ENCODE measurements at places on chromosomes 5 and 9.

DNA sequence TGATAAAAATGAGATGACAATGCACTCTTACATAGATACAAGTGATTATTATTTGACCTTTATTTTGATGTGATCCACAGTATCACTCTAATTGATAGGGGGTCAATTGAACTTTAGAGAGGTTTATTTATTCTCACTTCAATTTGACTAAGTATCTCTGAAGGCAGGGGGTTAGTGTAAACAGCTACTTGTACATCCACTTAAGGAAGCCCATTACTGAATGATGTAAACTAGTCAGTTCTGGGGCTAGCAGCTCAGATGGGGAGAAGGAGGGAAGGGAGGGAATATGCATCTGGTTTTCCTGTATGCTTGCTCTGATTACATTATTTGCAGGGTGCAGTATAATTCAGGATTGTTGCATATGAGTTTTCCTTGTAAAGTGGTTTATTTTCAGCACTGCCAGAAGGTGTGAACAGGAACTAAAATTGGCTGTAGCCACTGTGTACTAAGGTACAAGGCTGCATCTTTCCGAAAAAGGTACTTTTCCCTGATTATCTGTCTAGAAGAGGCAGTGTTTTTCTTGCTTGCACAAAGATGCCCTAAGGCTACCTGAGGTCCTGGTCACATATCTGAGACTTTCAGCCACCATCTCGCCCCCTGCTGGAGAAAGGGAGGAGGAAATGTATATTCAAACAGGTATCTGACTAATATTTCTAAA is 51.2 kb downstream of the MRPS27 start:
- DNase-seq: peak; percentile 72

GRCh38 chr5:154189819-154190594 is 526 bp upstream of the GALNT10 start:
- peak; percentile 86 for DNase-seq

- no peak for DNase-seq
Observed at GRCh38 chr5:159510282-159510681, 180.0 kb upstream of the IL12B start.

DNA sequence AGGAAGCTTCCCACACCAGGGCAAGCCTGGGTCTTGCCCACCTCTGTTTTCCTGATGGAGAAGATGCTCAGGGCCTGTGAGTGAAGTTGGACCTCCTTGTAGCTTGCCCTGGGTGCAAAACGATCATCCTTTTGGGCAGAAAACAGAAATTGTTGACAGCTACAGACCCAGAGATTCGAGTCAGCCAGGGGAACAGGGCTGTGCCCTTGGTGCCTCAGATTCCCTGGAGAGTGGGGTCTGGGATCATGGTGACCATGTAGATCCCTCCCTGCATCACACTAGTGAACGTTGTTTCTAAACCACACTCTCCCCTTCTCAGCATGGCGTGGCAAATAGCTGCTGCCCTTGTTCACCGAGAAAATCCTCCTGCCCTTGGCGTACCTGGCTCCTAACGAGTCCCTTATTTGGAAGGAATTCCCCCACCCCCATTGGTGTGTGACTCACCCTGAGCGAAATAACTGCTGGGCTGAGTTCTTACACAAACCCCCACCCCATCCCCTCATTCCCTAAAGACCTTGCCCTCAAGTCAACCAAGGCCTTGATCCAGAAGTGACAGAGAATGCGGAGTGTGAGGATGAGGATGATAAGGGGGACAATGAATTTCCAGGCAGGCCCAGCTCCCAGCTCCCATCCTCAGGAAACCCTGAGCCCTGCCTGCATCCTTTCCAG is 1.1 kb upstream of the DCANP1 start:
- no peak for DNase-seq

- DNase-seq: no peak
Observed at GRCh38 chr9:131927091-131927490, 152.6 kb downstream of the MED27 start.

- DNase-seq: no peak
Observed at GRCh38 chr9:21413624-21414023, 4.7 kb downstream of the IFNA8 start.

DNA sequence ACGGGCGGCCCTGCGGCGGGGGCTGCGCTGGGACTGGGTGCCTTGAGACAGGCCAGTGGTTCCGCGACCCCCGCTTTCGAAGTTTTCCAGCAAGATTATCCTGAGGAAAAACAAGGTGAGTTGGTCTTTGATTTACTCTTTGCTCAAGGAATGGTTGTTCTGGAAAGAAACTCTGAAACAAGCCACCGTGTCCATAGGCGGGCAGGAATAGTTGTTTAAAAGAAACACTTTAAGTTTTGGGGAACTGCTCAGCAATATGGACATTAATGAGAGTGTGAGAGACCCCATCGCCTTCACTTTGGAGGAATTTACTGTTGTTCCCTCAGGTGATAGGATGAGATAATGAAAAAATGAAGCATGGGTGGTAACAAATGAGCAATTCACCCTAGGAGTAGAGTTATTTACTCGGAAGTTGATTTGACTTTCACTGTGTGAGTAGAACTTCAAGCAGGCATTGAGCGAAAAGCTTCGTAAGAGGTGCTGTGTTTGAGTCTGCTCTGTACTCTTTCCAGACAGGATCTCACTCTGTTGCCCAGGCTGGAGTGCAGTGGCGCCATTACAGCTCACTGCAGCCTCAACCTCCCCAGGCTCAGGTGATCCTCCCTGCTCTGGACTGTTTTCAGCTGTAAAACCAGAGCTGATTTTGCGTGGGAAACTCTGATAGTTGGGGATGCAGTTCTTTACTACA is 1.1 kb downstream of the DMRTA1 start:
- no peak for DNase-seq

DNA sequence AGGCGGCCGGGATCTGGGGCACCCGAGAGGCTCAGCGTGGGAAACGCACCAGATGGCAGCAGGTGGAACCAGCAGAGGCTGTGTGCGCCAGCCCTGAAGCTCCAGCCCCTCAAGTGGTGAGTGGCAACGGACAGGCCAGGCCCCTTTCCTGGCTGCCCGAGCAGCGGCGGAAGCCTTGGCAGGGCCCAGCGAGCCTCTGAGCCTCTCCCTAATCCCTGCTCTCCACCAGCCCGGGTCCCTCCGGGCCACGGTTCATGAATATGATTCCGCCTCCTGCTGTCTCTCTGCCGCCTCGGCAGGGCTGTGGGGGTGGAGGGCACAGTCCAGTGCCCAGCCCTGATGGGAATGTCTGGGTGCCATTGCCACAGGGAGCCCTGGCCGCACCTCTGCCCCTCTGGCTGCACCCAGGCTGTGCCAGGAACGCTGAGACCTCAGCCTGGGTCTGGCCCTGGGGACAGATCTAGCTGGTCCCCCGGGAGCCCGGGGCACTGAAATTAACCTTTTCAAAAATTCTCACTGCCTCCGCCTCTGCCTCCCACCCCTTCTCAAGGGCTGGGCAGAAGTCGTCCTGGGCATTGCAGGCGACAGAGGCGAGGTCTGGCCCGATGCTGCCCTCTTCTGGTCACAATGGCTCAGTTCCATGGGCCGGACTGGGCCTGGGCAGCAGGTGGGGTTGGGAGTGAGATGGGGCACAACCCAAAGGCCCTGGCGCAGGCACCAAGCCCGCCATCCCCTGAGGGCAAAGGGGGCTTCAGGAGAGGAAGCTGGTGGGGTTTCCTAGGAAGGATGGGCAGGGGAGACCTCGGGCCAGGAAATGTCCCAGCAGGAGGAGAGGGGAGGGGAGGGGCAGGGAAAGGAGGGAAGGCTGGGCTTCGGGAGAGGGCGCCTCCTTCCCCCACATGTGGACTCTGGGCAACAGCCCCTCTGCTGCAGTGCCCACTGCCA is 20.3 kb downstream of the CCDC187 start:
- peak; percentile 69 for DNase-seq

DNA sequence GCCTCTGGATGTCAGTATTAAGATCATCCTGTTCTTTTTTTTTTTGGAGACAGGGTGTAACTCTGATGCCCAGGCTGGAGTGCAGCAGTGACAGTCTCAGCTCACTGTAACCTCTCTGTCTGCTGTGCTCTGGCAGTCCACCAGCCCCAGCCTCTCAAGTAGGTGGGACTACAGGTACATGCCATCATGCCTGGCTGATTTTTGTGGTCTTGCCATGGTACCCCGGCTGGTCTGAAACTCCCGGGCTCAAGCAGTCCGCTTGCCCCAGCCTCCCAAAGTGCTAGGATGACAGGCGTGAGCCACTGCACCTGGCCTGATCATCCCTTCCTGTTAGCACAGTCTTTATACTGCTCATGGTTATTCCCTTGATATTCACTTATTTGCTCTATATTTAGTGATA is 3.5 kb downstream of the KDM4C start:
- no peak for DNase-seq

- no peak for DNase-seq
Observed at GRCh38 chr5:74492230-74492629, 148.3 kb downstream of the ENC1 start.

- DNase-seq: no peak
Observed at GRCh38 chr5:91865915-91866314, 482.8 kb upstream of the ARRDC3 start.

- DNase-seq: no peak
Observed at GRCh38 chr5:73528248-73528647, 30.0 kb downstream of the BTF3 start.

- DNase-seq: no peak
Observed at GRCh38 chr9:95370064-95370463, 52.6 kb upstream of the FANCC start.

- DNase-seq: no peak
Observed at GRCh38 chr5:28117691-28118090, 1079.3 kb upstream of the CDH9 start.

- no peak for DNase-seq
Observed at GRCh38 chr5:24208686-24209106, 436.1 kb downstream of the CDH10 start.

GRCh38 chr9:127612939-127613582 is 984 bp downstream of the STXBP1 start:
- DNase-seq: peak; percentile 34

DNA sequence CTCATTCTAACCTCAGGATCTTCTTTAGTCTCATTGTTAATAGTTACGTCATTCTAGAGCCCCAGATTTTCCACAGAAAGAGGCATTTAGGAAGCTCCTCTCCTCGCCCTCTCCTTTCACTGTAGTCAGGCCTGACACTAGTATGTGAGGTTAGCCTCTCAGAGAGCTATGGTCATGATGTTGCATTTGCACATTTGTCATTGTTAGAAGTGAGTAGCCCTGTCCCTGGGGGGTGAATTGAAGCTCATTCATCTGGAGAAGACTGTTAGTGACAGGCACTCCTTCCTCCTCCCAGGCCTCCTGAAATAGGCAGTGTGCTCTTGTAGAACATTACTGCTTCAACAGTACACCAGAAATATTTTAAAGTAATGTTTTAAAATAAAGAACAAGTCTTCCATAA is 26.6 kb upstream of the LRRTM2 start:
- DNase-seq: no peak

DNA sequence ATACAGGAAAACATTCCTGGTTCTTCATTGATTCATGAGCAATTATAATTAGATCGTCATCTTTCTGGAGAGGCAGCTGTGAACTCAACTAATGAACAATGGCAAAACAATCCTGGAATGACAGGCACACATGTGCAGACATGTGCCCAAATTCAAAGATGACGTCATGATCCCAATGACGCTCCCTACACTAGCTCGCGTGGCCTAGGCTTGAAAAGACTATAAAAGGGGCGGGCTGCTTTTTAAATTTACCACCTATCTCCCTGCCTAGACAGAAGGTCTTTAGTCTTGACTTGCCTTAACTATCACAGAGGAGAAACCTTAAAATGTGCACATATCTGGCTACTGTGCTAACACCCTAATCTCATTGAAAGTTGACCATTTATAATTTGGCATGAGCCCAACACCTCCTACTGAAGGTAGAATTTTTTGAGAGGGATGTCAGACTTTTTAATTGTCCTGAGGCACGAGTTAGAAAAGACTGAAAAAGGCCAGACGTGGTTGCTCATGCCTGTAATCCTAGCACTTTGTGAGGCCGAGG is 88.2 kb downstream of the PRRT1B start:
- no peak for DNase-seq

DNA sequence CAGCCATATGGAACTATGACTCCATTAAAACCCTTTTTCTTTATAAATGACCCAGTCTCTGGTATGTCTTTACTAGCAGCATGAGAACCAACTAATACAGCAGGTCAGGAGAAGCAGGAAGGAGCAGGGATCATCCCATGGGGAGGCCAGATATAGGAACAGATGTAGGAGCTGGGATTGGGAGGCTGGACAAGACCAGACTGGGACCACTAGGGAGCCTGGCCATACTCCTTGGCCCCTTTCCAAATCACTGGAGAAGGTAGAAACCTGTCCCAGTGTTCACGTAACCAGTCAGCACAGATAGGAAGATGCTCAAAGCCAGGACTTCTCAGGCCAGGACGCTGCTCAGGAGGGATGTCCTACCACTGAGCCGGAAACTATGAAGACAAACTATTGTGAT is 95.5 kb downstream of the LMX1B start:
- DNase-seq: no peak

GRCh38 chr9:33633636-33634035 is 109.6 kb downstream of the ANKRD18B start:
- DNase-seq: no peak

DNA sequence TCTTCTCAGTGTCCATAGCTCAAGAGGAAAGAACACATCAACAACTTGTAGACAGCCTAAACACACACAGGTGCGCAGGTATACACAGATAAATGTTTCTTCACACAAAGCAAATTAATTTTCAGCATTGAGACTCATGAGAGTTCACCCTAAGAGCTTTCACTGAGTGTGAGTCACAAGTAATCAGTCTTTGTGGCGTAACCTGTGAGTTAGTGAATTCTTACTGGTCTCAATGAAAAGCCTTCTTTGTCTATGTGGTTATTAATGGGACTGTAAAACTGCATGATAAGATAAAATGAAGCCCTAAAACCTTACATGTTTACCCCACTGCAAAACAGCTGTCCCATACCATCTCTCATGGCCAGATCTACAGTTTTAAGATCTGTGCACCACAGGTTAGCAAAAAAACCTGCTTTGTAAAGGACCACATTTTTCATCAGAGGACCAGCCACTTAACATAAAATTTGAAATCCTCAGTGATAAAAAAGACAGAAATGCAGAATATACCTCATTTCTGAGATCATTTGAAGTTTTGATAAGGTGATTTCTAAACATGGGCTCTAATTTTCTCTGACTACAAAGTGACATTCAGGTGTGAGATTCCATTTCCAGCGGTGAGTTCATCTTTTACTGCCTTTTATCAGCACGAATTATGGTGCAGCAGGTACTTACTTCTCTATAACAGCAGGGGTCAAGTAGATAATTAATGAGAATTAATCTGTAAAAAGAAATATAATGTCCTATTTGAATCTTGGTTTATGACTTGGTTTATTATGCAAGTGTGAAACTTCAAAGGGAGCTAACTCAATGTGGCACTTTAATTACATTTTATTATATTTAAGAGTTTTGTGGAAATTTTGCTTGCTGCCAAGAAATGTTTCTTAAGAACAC is 335.7 kb upstream of the PIK3R1 start:
- DNase-seq: no peak

DNA sequence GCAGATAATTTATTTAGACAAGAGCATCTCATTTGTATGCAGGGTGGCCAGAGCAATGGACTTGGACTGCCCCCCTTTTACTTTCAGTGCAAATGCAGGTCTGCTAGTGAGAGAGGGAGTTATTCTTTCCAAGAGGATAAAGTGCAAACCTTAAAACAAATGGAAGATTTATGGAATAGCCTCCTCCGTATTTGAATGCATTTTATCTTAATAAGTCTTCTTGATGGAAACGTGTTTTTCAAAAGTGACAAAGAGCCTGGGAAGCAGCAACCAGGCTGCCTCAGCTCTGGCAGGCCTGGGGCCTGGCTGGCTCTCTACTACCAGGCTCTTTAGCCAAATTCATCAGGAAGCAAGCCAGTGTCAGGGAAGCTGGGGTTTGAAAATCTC is 6.8 kb downstream of the NR2F1 start:
- DNase-seq: no peak
